ENCODE measurements at places on chromosomes 16 and 17. TPM values are rescaled to one million over a fixed set of nuclear protein-coding genes. Genes with fewer than 3 reads are reported as not detected.

The SYT17 gene
- total RNA-seq, result 2.4 TPM

The CD300H gene
- not detected for total RNA-seq

The SEPTIN12 gene
- total RNA-seq, result not detected

The SLFN14 gene
- 1.3 TPM for total RNA-seq

The NGFR gene
- total RNA-seq, result 36.8 TPM

The SEPTIN1 gene
- 75.0 TPM for total RNA-seq

All from spleen (tissue), 13 donors.